ENCODE measurements at places on chromosomes 12 and 14. TPM values are rescaled to one million over a fixed set of nuclear protein-coding genes. Genes with fewer than 3 reads are reported as not detected.

DNA sequence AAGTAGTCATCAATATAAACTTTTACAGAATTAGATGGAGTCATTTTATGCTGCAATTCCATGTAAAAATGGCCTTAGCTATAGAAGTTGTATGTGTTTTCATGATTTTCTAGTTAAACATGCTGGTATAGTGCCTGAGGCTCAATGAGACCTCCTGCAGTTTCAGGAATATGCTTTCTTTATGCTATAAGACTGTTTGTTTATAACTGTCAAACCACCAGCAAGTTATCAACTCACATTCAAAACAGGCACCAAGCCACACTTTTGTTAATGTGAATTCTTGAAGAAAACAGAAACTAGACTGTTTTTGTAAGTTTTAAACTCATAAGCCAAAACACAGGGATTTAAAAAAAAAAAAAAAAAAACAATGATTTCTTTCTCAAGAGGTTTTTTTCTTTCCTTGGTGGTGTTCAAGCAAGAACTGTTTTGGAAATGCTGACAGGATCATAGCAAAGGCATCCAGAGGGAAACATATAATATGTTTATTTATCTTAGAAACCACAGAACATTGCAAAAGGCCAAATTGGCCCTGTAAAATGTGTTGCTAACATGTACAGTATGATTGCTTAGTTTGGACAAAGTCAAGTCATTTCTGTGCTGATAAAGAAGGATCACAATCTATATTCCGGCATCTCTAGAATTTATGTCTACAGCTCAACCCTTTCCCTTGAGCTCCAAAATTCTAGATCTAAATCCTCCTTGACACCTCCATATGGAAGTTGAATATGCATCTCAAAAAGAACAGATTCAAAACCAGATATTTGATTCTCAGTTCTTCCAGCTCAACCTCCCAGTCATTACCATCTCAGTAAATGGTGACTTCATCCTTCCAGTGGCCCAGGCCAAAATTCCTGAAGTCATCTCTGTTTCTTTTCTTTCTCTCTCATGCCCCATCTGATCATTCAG is 29.0 kb upstream of the LUM start:
- H3K36me3 ChIP-seq = peaks cover 2% of the 10 kb centered on the region
- peaks cover 31% of the 10 kb centered on the region for H3K4me1 ChIP-seq
- no peaks in the 10 kb centered on the region for H3K27me3 ChIP-seq
- H3K4me3 ChIP-seq = no peak overlapping the region
- DNase-seq = peak; percentile 99
- peak overlapping the region; percentile 76 for H3K27ac ChIP-seq

DNA sequence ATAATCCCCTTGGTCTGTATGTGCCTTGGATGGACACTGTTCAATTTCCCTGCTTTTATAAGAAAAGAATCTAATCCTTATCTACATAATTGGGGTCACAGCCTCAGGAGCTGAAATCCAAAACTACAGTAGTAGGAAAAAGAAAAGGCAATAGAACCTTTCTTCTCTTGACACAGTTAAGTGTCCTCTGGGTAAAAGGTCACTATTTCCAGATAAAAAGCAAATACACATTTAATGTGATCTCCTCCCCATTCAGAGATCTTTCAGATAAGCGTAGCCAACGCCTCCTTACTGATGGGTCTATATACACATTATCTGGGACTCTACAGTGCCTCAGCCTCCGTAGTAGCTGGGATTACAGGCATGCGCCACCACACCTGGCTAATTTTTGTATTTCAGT is 73.4 kb downstream of the CLIP1 start:
- DNase-seq = no peak
- peaks cover 11% of the 10 kb centered on the region for H3K36me3 ChIP-seq
- no peak overlapping the region for H3K4me3 ChIP-seq
- H3K4me1 ChIP-seq = peaks cover 4% of the 10 kb centered on the region
- H3K27ac ChIP-seq = no peak overlapping the region

DNA sequence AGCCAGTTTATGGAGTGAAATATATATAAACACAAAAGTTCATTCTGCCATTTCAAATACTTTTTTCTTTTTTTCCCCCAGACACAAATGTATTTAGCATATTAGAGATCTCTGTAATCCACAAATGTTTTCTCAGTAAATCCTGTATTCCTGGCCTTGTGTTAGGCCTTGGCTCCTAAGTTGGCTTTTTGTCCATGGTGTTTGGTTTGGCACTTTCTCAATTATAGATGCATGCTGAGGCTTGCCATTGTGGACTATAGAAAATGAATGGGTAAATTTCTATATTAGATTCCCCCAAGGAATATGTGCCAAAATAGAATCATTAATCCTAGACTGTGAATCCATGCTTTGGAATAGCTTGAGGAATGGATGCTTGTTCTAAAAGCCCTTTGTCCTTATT is 17.0 kb downstream of the RIC8B start:
- no peak for DNase-seq
- no peak overlapping the region for H3K4me3 ChIP-seq
- no peaks in the 10 kb centered on the region for H3K36me3 ChIP-seq
- no peak overlapping the region for H3K27ac ChIP-seq
- no peaks in the 10 kb centered on the region for H3K27me3 ChIP-seq

GRCh38 chr12:107775093-107775721 is 703 bp downstream of the ASCL4 start:
- no peaks in the 10 kb centered on the region for H3K4me1 ChIP-seq
- H3K27ac ChIP-seq = no peak overlapping the region
- H3K4me3 ChIP-seq = no peak overlapping the region
- no peaks in the 10 kb centered on the region for H3K36me3 ChIP-seq
- peaks cover 16% of the 10 kb centered on the region for H3K27me3 ChIP-seq

PRB2 gene
- not detected for total RNA-seq

PROX2 gene
- not detected for total RNA-seq

DNA sequence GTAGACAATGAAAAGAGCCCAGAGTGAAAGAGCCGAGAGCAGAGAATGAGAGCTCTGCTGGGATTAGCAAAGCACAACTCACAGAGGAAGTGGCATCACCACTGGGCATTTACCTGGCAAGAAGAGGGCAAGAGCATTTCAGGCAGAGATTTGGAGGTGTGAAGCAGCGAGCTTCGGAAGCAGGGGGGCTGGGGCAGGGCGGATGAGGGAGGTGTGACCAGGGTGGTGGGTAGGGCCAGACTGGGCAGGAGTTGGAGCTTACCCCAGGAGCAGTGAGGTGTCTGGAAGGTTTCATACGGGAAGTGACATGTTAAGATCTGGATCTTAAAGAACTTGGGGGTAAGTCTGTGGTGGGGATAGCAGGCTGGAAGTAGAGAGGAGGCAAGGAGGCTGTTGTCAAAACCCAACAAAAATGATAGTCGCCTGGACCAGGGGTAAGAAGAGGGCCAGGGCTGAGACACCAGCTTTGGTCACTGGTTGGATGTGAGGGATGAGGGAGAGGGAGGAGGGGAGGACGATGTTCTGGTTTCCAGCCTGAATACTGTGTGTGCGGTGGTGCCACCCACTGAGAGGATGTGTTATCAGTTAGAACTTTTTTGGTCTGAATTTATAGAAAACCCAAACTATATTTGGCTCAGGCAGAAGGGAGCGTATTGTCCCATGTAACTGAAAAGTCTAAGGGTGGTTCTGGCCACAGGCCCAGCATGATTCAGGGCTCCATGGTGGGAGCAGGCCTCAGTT is 5.2 kb downstream of the SMIM41 start:
- no peak overlapping the region for H3K4me3 ChIP-seq
- H3K27me3 ChIP-seq = peaks cover 6% of the 10 kb centered on the region
- no peaks in the 10 kb centered on the region for H3K36me3 ChIP-seq
- peaks cover 35% of the 10 kb centered on the region for H3K4me1 ChIP-seq
- no peak overlapping the region for H3K27ac ChIP-seq

DNA sequence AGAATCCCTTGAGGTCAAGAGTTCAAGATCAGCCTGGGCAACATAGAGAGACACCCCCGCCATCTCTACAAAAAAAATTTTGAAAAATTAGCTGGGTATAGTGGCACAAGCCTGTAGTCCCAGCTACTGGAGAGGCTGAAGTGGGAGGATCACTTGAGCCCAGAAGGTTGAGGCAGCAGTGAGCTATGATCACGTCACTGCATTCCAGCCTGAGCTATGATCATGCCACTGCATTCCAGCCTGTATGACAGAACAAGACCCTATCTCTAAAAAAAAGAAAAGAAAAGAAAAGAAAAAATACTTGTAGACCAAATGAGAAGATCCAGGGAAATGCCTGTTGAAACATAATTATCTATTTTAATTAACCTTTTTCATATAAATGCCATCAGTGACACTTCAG is 93.8 kb upstream of the MDM1 start:
- H3K27me3 ChIP-seq = no peaks in the 10 kb centered on the region
- H3K36me3 ChIP-seq = no peaks in the 10 kb centered on the region
- DNase-seq = peak; percentile 94
- no peak overlapping the region for H3K4me3 ChIP-seq

DNA sequence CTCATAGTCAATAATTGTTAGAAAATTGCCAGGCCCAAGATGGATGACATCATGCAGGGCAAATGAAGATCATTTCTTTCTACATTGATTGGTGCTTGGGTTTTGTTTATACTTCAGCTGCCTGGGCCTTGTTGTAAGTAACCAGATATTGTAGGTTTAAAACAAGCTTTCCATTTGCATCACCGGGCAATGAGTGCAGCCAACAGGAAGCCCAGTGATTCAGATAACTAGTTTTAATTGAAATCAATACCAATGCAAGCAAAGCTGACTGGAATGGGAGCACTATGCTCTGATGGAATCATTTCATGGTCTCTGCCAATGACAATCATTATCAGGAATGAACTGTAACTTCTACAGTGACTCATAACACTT is 279.3 kb downstream of the DUSP6 start:
- H3K36me3 ChIP-seq = no peaks in the 10 kb centered on the region
- no peaks in the 10 kb centered on the region for H3K27me3 ChIP-seq
- DNase-seq = peak; percentile 72
- peaks cover 2% of the 10 kb centered on the region for H3K4me1 ChIP-seq
- no peak overlapping the region for H3K4me3 ChIP-seq

GRCh38 chr14:23494223-23494622 is 24.7 kb downstream of the NGDN start:
- no peaks in the 10 kb centered on the region for H3K4me1 ChIP-seq
- H3K36me3 ChIP-seq = no peaks in the 10 kb centered on the region
- H3K27me3 ChIP-seq = no peaks in the 10 kb centered on the region

- peaks cover 11% of the 10 kb centered on the region for H3K36me3 ChIP-seq
- DNase-seq = peak; percentile 81
- H3K4me3 ChIP-seq = no peak overlapping the region
- H3K27ac ChIP-seq = no peak overlapping the region
- no peaks in the 10 kb centered on the region for H3K27me3 ChIP-seq
These were observed 26.9 kb downstream of the ZFC3H1 start for GRCh38 chr12:71636704-71637115.

MUCL1 gene
- total RNA-seq = not detected

GRCh38 chr14:59254146-59254910 is 65.9 kb downstream of the DAAM1 start:
- H3K4me3 ChIP-seq = no peak overlapping the region
- peak; percentile 98 for DNase-seq
- H3K27ac ChIP-seq = peak overlapping the region; percentile 24
- H3K4me1 ChIP-seq = peaks cover 7% of the 10 kb centered on the region
- no peaks in the 10 kb centered on the region for H3K27me3 ChIP-seq

CCDC177 gene
- total RNA-seq = not detected

DHRS7 gene
- total RNA-seq = 152 TPM

DNA sequence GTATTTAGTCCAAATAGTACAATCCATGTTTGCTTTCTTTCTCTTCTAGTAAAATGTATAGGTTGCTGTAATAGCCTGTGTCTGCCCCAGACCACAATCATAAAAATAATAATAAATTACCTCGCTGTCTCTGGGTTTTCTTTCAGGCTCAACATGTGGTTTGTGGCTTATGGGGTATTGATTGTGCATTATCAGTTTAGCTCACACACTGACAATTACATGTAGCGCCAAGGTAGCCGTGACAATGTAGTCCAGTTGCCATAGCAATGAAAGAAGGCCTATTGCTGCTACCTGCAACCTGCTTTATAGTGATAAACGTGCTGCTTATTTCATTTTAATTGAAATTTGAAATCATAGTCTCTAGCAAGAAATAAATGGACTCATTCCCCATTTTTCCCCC is 1009.8 kb downstream of the NRXN3 start:
- no peaks in the 10 kb centered on the region for H3K27me3 ChIP-seq
- H3K27ac ChIP-seq = no peak overlapping the region
- no peak overlapping the region for H3K4me3 ChIP-seq
- no peaks in the 10 kb centered on the region for H3K4me1 ChIP-seq
- no peaks in the 10 kb centered on the region for H3K36me3 ChIP-seq

DNA sequence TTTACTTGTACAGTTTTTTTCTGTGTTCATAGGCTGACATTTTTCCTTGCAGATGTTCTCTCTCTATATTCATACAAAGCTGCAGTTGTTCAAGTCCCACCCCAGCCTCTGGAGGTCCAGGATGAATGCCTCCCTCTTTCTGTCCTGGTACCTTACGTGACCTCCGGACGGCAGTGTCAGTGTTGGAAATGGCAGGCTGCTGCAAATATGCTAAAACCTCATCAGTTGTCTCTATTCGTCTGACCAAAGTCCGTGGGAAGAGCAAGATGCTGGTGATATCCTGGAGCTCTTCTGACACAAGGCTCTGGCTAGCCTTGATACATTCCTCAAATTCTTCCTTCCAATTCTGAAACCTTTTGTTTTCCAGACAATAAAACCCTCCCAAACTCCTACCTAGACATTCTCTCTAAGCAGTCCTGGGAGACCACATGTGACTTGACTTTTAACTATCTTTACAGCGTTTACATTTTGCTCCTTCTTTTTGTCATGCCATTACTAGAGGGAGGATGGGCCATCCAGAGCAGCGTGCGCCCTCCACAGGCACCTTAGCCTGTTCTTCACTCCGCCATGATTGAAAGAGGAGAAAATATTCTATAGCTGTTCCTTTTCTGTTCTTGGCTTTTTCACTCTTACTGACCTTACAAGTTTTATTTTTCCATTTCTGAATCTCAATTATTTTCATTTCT is 143.6 kb downstream of the RGS6 start:
- no peak overlapping the region for H3K27ac ChIP-seq
- H3K36me3 ChIP-seq = no peaks in the 10 kb centered on the region
- H3K4me3 ChIP-seq = no peak overlapping the region

GRCh38 chr12:45388545-45388944 is 172.7 kb downstream of the ANO6 start:
- H3K27ac ChIP-seq = no peak overlapping the region
- DNase-seq = peak; percentile 75
- no peak overlapping the region for H3K4me3 ChIP-seq
- H3K27me3 ChIP-seq = no peaks in the 10 kb centered on the region

- DNase-seq = no peak
- H3K4me1 ChIP-seq = no peaks in the 10 kb centered on the region
- no peaks in the 10 kb centered on the region for H3K36me3 ChIP-seq
These were observed 83.2 kb downstream of the SPPL3 start for GRCh38 chr12:120820884-120821510.

GRCh38 chr14:58912287-58912686 is 274.5 kb downstream of the DACT1 start:
- H3K4me3 ChIP-seq = no peak overlapping the region
- no peak overlapping the region for H3K27ac ChIP-seq
- no peaks in the 10 kb centered on the region for H3K27me3 ChIP-seq
- H3K4me1 ChIP-seq = no peaks in the 10 kb centered on the region

DNA sequence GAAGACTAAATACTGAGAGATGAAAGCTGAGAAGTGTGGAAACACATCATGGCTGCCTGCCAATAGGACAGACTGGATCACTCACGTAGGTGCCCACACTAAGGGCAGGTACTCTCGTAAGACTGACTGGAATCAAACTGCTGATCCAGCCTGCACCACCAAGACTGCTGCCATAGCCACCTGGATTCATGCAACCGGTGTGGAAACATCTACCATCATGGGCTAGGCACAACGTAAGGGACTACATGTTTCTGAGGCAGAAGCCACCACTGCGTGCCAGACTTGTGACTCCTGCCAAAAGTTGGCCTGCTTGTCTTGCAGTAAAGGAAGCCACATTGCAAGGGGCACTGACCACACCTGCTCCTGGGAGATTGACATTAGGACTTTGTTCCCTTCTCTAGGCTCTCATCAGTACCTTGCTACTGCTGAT is 3.8 kb downstream of the POMT2 start:
- H3K4me3 ChIP-seq = no peak overlapping the region
- peaks cover 5% of the 10 kb centered on the region for H3K4me1 ChIP-seq
- DNase-seq = no peak

All from fibroblast of lung (primary cell).